DMS153 (cell line): ENCODE measurements at places on chromosomes 6 and 20.

DNA sequence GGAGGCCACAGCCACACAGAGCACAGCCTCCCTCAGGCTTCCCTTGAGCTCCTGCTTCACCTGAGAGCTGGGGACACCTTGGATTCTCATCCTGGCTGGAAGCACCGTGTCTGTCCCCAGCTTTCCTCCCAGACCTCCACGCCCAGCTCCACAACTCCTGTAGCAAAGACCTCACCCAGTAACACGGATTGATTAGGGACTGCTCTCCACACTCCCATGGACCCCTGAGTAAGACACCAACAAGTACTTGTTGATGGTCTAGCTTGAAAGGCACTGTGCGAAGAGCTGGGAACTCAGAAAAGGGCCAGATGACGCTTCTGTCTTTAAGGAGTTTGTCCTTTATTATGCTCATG lies 109.6 kb downstream of the DLL1 start:
- DNase-seq = no peak

- no peak for DNase-seq
Observed at GRCh38 chr6:7042056-7042653, 65.6 kb upstream of the RREB1 start.

- DNase-seq = no peak
Observed at GRCh38 chr6:149031859-149032598, 285.2 kb downstream of the UST start.

DNA sequence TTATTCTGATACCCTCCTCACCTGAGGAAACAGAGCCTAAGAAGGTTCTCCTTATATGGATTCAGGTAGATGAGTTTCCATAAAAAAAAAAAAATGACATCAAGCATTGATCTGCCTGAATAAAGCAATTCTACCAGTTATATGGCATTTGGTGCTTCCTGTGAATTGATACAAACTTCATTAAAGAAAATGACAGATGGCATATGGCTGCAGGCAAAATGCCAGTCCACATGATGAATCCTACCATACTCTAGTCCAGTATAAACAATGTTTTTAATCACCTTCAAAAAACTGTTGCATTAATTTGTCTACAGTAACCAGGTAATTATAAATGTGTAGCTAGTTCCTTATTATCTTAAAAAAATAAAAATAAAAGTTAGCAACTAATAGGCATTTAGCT lies 559.2 kb upstream of the FLRT3 start:
- no peak for DNase-seq

DNA sequence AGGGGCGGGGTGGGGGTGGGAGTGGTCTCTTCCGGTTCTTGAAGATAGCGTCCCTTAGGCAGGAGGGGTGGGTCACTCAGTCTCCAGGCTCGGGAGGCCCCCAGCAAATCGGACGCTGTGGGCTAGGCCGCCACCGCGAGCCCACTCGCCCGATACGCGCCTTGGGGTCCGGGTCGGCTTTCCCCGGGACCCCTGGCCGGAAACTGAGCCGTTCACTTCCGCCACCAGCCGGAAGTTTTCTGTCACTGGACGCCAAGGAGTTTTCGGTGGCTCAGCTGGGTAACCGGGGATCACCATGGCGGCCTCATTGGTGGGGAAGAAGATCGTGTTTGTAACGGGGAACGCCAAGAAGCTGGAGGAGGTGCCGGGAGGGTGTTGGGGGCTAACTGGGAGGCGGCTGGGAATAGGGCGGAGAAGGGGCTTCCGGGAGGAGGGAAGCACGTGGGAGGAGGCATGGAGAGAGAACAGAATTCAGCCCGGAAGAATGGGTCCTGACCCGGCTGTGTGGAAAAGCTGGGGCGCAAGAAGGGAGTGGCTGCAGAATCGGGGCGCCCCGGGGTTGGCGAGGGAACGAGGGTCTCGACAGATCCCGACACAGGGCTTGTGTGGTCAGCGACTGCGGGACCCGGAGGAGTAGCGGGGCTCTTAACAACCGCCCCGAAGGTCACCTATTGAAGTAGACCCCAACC lies at the start of gene ITPA:
TSS of gene ITPA (plus strand) at position 242 of the 689 bp plus-strand sequence. CDS start at position 296, 54 bp downstream.
- DNase-seq = no peak

DNA sequence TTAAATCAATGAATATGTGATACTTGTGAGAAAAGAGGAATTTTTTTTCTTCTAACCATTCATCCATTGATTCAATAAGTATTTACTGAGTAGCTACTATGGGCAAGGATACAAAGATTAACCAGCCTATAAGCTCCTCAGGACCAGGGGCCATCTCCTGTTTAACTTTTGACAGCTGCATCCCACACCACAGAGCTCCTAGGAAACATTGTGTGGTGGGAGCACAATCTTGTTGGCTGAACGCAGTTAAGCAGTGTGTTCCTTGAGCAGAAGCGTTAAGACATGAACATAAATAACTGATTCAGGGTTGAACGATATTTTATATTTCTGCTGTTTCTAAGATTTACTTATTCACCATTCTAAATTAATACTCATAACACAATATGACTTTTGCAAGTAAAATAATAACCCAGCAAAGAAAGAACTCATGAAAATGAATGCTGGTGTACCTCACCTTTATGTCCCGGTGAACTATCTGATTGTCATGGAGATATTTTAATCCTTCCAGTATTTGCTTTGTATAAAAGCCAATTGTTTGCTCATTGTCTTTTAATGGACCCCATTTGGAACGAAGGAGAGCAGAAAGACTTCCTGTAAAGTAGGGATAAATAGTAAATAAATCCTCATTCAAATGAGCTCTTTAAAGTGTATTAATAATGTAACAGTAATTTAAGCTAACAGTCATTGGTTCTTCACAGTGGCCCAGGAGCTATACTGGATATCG lies 62.6 kb upstream of the MAP7 start:
- DNase-seq = no peak

GRCh38 chr20:44075191-44075949 lies 111.6 kb downstream of the JPH2 start:
- no peak for DNase-seq

GRCh38 chr6:126696921-126697693 lies 357.2 kb downstream of the CENPW start:
- no peak for DNase-seq

DNA sequence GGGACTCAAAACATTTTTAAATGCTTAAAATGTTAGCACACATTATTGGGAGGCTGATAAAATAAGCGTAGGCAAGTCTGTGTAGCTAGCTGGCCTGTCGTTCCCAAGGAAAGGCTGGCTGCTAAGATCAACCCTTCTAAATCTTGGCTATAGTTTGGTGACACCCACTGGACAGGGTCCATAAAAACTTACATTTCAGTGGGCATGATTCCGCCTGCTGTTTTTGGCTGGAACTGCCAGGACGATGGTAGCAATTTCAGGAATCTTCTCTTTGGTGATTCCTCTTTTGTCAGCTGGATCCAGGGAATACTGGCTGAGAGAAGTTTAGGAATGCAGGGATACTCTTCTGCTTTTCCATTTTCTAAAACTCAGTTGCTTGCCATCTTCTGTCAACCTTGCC lies 162.2 kb downstream of the NKAIN2 start:
- DNase-seq = no peak

- no peak for DNase-seq
Observed at GRCh38 chr20:38725931-38726803, 1.9 kb downstream of the SLC32A1 start.

GRCh38 chr6:15476631-15477380 lies 186.0 kb downstream of the DTNBP1 start:
- DNase-seq = no peak

- DNase-seq = no peak
Observed at GRCh38 chr20:49633643-49634042, 65.7 kb upstream of the PTGIS start.

DNA sequence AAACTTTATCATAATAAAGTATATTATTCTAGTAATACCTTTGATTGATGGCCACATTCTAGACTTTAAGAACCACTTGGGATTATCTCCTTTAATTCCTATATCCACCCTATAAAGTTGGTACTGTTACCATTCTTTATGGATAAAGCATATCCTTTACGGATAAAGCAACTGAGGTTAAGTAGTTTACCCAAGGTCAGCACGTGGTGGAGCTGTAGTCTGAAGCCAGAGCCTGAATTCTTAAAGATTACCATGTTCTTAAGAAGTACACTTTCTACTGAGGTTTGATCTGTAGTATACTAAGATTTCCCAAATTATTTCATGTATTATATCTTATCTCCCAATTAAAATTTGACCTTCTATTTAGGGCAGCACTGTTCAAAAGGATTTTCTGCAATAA lies 3.0 kb upstream of the NCOA7 start:
- no peak for DNase-seq

GRCh38 chr6:10093282-10093681 lies 321.6 kb downstream of the TFAP2A start:
- no peak for DNase-seq

DNA sequence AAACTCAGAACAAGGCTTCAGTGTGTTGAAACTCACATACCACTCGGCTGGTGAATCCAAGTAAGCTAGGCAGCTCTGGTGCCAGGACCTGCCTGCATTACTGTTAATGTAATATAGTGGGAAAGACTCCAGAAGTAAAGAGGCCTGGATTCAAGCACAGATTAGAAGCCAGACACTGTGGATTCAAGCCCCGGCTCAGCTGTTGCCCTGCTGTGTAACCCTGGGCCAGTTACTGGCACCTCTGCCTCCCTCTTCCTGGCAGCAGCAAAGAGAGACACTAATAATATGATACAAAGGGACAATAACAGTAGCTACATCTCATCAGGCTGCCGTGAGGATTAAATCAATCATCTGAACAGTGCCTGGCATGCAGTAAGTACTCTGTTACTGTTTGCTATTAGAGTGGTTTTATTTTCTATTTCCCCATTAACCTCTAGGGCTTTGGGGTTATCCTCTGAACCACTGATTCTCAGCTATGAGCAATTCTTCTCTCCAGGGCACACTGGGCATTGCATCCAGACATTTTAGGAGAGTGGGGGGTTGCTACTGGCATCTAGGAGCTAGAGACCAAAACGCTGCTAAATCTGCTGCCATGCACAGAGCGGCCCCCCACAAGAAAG lies 92.9 kb downstream of the ZMYND8 start:
- DNase-seq = peak; percentile 46

DNA sequence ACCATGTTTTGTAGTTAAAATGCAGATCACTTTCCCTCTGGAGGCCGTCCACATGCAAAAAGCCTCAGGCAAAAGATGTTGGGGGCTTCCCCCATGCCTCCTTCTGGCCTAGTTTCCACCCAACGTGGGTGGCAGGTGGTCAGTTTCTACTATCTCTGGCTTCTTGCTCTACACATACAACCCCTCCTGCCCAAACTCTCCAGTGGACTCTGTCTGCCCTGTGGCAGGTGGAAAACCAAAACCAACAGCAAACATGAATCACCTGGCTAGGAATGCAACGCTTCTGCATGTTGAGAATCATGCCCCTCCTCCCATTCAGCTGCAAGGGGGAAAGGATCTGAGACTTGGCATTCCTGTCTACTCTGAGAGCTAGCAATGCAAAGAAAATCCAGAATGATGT lies 94.8 kb downstream of the MBOAT1 start:
- no peak for DNase-seq

DNA sequence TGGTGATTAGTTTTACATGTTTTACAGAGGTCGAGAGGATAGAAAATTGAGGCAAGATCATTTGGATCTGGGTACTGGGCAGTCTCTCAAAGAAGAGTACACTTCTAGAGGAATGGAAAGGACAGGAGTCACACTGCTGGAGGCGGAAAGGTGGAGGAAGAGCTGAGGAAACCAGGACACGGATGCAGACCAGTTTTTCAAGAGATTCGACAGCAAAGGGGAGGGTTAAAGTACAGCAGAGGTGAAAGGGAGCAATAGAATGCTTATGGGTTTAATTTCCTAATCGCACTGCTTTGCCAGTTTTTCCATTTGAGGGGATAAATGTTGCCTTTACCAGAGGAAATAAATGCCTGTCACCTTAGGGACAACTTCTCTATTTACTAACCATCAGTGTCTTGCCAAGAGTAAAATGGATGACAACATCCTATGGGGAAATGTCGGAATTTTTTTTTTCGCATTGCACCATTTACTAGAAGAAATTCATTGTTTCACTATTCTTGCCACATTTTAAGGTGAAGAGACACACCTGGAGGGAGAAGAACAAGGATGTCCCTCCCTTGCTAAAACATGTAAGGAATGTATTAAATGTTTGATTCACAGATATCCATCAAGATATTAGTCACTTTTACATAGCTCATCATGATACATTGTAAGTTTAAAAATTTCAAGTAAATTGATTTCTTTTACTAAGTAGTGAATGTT lies 226.6 kb downstream of the COL12A1 start:
- no peak for DNase-seq

- DNase-seq = no peak
Observed at GRCh38 chr6:31531162-31531561, 2.4 kb downstream of the MCCD1 start.

DNA sequence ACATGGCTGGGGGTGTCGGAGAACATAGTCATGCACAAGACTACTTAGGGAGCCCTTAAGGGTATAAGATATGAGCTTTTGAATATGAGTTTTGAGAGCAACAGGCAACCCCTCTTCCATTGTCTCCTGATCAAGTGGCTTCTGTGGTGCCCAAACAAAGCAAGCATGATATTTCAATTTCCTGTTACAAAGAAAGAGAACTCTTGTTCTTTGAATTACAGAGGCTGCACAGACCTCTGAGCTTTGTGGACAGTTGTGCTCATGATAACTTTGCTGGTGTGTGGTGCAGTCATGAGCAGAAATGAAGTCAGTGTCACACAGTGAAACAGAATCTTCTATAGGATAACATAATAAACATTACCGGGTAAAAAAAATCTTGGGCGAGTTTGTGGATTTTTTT lies 66.8 kb upstream of the THEMIS start:
- DNase-seq = no peak

DNA sequence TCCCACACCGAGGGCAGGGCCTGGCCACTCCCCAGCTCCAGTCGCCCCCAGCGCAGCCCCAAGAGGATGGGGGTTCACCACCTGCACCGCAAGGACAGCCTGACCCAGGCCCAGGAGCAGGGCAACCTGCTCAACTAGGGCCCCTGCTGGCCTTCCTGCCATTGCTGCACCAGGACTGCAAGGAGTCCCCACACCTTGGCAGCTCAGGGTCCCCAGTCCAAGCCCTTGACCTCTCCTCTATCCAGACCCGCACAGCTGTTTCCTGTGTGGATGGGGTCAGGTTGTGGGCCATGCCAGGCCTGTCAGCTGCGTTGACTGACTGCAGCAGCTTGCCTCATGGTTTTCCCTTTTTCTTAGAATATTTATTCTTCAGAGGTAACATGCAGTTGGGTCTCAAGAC lies 4.4 kb downstream of the LRRC73 start:
- DNase-seq = no peak

DNA sequence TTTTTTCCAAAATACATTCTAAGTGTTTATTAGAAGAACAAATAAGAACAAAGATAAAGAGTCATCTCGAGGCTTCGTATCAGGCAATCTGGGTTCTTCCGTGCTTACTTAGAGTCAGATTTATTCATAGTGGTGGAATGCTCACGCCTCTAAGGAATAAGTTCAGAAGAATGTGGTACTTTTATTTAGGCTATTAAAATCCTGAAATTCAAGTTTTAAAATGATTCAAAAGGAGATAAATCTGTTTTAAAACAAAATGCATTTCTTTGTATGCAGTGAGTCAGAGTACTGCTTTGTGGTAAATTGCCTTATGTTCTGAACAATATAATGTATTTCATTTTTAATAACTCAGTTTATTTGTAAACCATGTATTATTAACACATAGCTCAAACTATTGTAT lies 89.1 kb downstream of the FUT9 start:
- DNase-seq = no peak

- DNase-seq = no peak
Observed at GRCh38 chr20:57790176-57790575, 80.4 kb upstream of the PMEPA1 start.

- DNase-seq = no peak
Observed at GRCh38 chr6:1987640-1988039, 257.8 kb downstream of the GMDS start.

- DNase-seq = no peak
Observed at GRCh38 chr6:111941686-111942330, 68.6 kb upstream of the FYN start.
